ENCODE measurements at places on chromosomes 11 and 22.

DNA sequence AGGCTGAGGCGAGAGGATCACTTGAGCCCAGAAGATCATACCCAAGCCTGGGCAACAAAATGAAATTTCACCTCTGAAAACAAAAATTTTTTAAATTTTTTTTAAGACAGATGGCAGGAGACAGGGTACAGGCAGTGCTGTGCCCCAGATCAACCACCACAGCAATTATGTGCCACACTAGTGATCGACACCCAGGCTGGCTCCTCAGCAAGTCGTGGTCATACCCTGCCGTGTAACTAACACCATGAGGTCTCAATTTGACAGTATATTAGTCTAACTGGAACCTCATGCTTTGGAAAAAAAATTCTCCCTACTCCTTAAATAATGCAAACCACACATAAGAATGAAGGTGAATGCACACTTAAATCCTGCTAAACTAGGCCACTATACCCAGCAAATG is 8.3 kb downstream of the SF3A1 start:
- DNase-seq: no peak

GRCh38 chr11:61916737-61917333 is 531 bp downstream of the RAB3IL1 start:
- no peak for DNase-seq

- no peak for DNase-seq
Measured at GRCh38 chr11:93570759-93571413, 27.7 kb upstream of the SMCO4 start.

DNA sequence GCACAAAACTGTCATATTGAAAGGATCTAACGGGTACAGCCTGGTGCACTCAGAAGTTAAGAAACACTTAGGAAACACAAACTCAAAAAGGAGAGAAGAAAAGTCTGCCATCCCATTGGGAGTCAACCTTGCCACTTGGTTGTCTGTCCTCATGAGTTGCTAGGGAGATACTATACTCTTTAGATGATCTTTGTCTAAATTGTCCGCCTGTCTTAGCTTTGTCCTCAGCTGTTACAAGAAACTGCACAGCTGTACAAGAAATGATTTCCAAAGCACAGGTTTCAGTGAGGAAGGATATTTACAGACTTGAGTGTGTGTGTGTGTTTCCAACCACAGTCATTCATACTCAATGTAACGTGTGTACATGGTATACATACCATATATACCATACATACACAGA is 169.2 kb upstream of the CCDC90B start:
- DNase-seq: no peak

- no peak for DNase-seq
Measured at GRCh38 chr22:19667872-19668740, 46.2 kb upstream of the SEPTIN5 start.

GRCh38 chr22:27420195-27420816 is 381.2 kb downstream of the MN1 start:
- DNase-seq: no peak

DNA sequence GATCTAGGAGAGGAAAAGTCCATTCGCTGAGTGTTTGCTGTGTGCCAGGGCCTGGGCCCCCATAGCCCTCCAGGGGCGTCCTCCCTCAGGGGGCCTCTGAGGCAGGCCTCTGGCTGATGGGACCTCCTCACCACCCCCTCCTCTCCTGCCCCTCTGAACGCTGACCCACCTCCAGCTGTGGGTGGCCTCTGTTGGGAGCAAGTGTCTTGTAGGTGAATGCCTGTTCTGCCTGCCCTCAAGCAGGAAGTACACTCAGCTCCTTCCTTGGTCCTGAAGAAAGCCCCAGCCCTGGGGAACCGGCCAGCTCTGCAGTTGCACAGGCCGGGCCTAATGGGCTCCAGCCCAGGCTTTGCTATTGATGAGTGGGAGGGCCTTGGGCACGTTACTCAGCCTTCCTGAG is 3.5 kb downstream of the MYO7A start:
- no peak for DNase-seq

DNA sequence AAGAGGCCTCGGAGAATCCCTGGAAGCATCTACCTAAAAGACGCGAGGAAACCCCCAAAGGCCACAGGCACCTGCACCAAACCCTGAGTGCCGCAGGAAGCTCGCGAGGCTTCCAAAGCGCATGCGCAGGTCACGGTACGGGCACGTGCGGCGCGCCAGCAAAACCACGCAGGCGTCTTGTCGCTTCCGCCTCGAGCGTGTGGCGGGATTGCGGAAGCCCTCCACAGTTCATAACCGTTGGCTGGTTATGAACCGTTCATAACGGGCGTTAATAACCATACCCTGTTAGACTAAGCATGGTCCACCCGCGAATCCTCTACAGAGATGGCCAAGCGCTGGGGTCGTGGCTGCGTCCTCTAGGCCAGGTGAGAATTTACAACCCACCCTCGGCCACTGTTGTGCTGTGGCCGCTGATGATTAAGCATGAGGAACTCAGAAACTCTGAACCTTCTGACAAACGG is 46.4 kb downstream of the MORC2 start:
- DNase-seq: no peak

- no peak for DNase-seq
Measured at GRCh38 chr22:50301581-50301991, 5.9 kb downstream of the PLXNB2 start.

DNA sequence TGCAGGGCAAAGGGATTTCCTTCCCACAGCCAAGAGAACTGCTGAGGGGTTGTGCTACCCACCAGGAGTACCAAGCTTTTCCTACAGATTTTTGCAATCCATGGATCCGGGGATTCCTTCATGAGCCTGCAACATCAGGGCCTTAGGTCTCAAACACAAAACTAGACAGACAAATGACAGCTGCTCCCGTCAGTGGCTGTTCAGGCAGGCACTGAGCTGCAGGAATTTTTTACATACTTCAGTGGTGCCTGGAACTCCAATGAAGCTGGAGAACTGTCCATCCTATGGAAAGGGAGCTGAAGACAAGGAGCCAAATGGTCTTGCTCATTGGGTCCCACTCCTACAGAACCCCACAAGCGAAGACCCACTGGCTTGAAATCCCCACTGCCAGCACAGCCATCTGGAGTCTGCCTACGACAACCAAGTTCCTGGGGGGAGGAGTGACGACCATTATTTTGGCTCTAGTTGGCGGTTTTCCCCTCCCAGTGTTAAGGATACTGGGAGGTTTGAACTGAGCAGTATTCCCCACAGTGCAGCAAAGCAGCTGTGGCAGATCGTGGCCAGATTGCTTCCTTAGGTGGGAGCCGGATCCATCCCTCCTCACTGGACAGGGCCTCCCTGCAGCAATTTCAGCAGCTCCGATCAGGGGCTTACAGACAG is 157.7 kb upstream of the TMEM45B start:
- DNase-seq: no peak

DNA sequence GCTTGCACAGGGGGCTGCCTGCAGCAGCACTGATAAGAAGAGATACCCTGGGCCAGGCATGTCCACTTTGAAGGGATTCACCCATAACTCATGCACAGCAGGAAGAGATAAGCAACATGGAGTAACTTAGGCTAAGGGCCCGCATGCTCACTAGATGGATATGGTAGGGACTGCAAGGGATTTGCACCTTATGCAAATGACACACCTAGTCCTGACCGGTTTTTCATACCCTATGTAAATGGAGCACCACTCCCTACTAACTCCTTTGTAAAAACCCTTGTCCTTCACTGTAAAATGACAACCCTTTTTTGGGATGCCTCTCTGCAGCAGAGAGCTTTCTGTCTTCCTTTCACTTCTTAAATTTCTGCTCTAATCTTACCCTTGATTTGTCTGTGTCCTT is 658.9 kb upstream of the CCDC179 start:
- DNase-seq: no peak

DNA sequence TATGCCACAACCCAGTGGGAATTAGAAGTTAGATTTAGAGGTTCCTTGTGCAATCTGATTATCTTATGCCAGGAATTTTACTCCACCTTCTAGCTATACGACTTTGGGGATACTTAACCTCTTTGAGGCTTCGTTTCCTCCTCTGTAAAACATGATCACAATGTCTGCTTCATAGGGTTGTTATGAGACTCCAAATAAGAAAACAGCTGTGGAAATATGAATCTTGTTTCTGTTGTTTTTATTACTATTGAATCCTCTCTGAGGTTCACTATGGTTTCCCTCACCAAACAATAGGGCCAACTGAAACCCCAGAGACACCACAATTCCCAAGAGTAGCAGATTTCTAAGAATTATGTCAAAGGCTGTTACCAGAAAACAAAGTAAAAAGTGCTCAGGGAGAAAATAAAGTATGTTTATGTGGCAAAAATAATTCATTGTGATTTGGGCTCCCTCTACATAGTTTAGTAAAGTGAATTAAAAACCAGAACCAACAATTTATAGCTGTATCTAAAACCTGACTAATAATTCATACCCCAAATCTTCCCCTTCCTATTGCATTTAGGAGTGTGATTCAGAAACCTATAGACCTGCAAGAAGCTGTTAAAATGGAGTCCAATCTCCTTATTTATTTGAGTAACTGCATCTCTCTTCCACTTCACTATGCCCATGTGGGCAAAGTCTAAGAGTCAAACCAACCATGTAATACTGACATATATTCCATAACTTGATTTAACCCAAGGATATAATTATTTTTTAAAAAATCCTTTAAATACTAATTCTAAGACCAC is 38.4 kb downstream of the AMBRA1 start:
- DNase-seq: no peak

DNA sequence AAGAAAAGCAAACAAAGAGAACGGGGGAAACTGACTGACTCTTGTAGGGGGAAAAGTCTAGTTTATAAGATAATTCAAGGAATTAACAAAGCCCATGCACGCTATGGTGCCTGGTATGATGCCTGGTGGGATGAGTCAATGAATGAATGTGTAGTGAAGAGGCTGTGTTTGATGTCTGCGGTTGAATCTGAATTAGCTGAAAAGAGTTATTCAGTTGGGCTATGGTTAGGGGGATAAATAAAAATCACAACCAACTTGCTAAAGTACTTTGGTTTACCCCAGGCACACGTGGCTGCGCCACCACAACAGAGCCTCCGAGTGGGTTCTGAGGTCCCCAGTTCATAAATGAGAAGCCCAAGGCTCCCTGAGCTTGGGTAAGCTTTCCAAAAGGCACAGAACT is 369.3 kb upstream of the SYN3 start:
- DNase-seq: no peak

DNA sequence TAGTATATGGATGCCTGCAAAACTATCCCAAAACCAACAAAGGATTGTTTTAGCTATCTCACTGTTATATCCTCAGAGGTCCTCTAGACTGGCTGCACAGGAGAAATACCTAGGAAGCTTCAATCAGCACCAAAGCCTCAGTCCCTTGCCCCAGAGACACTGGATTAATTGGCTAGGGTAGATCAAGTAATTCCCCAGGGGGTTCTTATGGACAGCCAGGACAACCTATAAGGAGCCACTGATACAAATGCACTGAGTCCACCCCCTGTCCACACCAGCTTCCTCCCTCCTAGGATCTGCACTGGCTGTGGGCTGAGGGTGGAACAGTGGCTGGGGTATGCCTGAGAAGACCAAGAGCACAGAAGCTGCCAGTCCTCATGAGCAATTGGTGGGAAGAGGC is 16.3 kb downstream of the ADORA2A start:
- DNase-seq: no peak

- DNase-seq: no peak
Measured at GRCh38 chr11:17406818-17407149, 18.3 kb upstream of the KCNJ11 start.

DNA sequence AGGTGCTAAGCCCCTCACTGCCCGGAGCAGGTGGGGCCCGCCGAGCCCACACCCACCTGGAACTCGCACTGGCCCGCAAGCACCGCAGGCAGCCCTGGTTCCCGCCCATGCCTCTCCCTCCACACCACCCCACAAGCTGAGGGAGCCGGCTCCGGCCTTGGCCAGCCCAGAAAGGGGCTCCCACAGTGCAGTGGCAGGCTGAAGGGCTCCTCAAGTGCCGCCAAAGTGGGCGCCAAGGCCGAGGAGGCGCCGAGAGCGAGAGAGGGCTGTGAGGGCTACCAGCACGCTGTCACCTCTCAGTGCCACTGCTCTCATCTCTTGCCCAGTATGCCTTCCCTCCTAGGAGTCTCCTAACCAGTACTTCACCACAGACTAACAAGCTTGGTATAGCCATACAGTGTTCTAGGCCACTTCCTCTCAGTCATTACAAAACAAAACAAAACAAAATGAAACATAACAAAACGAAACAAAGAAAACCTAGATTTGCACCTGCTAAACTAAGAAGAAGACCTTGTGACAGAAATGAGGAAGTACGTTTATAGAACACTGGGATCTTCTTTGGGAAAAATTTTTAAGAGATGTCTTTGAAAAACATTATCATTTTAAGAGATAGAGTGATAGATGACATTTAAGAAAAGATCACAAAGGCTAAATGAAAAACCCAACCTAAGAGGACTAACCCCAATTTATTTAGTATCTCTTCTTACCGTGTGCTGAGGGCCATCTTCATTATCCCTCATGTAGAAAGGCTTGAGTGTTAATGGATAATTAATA is 47.7 kb upstream of the GAB2 start:
- DNase-seq: no peak

DNA sequence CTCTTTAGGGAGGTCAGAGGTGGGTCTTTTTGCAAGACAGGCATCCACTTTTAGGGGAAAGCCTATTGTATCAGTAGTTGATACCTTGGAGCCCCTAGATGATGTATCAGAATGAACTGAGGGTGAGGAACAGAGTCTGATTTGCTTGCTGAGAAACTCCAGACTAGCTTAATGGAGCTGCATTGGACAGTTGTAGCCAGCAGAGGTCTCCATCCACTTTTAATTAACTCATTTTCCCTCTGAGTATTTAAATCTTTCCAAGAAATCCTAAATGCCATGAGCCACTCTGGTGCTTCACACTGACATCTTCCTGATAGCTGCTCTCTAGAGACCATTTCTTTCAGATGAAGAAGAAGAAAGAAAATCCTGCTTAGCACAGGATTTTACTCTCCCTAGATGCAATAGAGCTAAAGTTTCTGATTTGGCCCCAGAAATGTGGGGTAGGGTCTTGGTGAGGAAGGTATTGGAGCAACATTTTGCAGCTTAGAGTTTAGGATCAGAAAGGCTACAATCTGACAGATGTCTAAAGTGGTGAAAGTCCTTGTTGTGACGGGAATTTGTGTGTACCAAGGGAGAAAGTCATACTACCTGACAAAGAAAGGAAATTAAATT is 38.0 kb downstream of the EXT2 start:
- no peak for DNase-seq

- DNase-seq: no peak
Measured at GRCh38 chr11:41494716-41495115, 35.3 kb upstream of the LRRC4C start.

- DNase-seq: no peak
Measured at GRCh38 chr11:83713708-83714107, 427.5 kb upstream of the CCDC90B start.

GRCh38 chr22:23801238-23801821 is 14.6 kb downstream of the SMARCB1 start:
- no peak for DNase-seq

- no peak for DNase-seq
Measured at GRCh38 chr11:78539506-78539905, 35.2 kb downstream of the NARS2 start.

- no peak for DNase-seq
Measured at GRCh38 chr11:85960678-85961077, 105.5 kb downstream of the CCDC83 start.

DNA sequence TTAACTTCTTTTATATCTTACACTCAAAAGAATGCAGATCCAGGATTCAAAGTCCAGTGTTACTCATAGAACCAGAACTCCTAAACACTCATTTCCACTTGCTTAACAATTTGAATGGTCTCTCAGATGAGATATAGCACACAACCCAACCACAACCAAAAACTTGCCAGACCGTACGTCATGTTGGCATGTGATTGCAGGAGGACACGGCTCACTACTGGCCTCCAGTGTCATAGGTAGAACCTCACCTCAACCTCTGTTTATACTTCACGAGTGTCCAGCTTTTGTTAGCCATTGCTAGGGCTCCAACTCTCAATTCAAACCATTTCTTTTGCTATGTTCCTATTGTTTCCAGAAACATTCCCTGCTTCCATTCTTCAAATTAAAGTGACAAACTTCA is 58.5 kb upstream of the PDGFD start:
- DNase-seq: no peak
